ENCODE measurements at places on chromosomes 3 and 15. TPM values are rescaled to one million over a fixed set of nuclear protein-coding genes. Genes with fewer than 3 reads are reported as not detected.
A peak's percentile ranks its signal among the peaks of the same experiment; 100 is the strongest.

DNA sequence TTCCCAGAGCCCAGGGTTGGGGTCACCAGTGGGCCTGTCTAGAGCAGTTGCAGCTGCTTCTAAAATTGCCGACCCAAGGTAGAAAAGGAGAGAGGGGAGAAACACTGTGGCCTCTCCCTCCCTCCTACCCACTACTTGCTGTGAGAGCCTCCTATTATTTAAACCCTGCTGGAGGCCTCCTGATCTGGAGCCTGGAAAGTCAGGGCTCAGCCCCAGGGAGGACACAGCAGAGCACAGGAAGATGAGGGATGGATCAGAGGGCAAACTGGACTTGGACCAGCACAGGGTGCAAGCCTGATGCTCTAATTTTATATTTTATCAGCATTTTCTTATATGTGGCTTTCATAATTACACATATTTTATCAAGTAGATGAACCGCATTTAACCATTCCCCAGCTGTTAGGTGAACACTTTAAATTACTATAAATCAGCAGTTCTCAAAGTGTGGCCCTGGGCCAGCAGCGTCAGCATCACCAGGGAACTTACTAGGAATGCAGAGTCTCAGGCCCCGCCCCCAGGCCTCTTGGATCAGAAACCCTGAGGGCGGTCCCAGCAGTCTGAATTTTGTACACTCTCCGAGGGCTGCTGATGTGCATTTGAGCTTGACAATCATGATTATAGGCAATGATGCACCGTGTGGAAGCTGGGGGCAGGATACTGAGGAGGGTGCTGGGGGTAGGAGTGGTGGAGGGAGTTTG is 26.7 kb downstream of the SMAD3 start:
- DNase-seq, result no peak

DNA sequence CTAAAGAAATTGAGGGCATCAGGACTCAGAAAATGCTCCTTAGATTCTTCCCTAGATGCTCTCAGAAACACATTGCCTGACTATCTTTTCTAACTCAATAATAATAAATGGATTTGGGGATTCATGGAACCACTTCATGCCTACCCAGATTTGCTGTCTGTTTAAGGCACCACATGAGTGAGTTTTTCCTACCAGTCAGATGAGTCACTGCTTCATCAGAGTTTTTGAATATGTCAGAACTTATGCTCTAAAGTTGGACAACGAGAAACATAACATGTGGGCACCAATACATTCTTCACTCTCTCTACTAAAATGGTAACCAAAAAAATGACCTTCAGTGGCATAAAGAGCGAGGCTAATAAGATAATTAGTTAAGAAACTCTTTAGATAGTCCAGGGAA is 1135.1 kb downstream of the TUSC7 start:
- no peak for DNase-seq

DNA sequence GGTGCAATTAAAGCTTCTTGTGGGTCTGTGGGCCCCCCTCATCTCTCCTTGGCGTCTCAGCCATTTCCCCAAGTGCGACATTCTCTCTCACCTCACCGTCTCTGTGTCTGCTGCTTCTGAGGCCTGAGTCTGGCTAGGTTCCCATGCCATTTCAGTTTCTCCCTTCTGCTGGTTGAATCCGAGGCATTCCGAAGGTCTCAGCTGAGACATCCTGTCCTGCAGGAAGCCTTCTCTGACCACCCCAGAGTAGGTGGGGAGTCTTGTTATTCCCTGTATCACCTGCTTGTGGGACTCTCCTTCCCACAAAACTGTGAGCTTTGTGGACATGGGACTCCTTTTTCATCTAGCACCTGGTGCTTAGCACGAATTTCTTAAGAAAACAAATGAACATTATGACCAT is 78.3 kb downstream of the ASB7 start:
- no peak for DNase-seq

- no peak for DNase-seq
Measured at GRCh38 chr3:72186400-72186855, 401.5 kb upstream of the PROK2 start.

- no peak for DNase-seq
Measured at GRCh38 chr3:183202004-183202722, 39.6 kb upstream of the LAMP3 start.

- DNase-seq, result peak; percentile 50
Measured at GRCh38 chr15:89121414-89121813, 33.2 kb downstream of the ABHD2 start.

DNA sequence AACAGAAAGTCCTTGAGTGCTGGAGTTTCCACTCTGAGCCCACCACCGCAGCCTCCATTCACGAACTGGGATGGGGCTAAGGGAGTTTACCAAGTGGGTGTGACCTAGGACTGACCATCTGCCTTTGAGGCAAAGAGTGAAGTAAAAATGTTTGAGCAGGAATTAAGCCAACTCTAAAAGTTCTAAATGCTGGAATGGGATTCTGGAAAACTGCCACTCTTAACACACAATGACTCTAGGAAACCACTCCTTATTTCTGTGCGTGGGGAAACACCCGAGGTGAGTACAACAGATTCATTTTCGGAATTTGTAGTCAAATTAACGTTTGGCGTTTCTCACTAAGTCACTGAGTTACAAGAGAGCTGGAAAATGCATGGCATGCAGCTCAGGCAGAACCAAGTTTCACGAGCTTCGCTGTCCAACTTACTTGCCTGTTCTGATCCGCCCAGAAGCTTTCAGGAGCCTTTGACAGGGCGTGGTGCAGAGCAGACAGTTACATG is 31.6 kb downstream of the ISL2 start:
- DNase-seq, result no peak

DNA sequence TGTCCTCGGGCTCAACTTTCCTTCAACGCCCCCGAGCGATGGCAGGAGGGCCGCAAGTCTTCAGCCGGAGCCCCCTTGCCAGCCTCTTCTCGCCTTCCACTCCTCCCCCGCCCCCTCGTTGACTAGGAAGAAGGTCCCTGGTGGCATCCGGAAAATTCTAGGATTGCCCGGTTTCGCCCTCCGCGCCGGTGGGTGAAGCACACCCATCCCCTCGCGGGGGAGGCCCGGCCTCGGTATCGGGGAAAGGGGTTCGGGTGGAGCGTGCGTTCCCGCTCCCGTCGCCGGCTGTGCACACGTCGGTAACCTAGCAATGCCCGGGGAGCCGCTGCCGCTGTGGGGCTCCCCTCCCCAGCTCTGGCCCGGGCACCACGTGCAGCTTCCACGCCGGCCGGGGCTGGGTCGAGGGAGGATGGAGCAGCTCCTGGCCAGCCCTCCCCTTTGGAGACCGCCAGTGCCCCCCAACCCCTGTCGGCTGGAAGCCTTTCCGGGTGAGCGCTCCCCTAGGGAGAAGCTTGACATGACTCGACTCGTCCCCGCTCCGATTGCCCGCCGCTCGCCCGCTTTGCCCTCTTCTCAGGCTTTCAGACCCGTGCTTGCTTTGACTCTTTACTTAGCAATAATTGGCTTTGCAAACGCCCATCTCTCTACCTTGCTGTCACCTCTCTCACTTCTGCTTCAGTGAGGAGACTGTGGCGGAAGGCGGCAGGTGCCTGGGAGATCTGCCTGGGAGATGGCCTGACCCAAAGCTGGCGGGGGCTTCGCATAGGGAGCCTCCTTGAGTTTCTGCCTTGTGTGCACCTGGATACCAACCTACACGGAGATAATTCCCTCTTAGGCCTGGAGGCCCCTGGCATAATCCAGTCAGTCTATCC is 1.3 kb downstream of the CACNA1D start:
- DNase-seq, result peak; percentile 38

GRCh38 chr3:122263974-122264588 is 61.0 kb upstream of the CSTA start:
- no peak for DNase-seq

GRCh38 chr3:61297821-61298220 is 46.6 kb upstream of the FHIT start:
- DNase-seq, result no peak

The DPPA2 gene
- total RNA-seq, result not detected

The SERPINI2 gene
- total RNA-seq, result not detected

The GMNC gene
- total RNA-seq, result not detected

The DGKG gene
- 1.5 TPM for total RNA-seq
